Naive B cell (primary cell): ENCODE measurements at places on chromosomes 1 and 21.

DNA sequence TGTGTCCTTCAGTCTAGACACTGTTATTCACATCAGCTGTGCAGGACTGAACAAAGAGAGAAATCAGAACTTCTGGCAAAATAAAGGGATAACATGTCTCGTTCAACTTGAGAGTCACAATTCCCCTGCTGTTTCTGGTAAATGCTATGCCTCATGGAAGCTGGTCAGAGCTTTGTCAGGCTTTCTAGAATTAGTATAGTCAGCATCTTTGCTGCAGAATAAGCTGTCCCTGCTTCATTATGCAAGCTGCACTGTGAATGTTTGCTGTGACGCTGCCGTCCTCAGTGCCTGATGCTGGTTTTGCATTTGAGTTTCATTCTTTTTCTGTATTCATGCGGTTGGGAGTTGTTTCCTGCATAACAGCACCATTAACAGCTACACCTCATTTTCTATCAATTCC lies 96.4 kb upstream of the KCNJ6 start:
- no peak for DNase-seq

DNA sequence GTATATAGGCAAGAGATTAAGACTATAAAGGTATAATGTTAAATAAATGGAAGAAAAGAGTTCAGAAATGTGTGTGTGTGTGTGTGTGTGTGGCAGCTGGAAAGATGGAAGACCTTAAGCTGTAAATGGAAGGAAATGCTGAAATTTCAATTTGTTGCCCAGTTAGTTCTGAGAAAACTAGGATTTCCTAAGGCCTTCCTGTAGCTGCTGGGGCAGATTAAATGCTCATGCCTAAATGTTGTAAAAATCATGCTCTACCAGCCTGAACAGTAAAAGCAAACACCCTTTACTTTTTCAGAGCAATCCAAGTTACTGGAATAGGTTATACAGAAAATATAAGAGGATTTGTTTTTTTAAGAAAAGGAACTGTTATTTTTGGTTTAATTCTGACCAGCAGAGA lies 8.3 kb downstream of the ADCY10 start:
- DNase-seq, result no peak

DNA sequence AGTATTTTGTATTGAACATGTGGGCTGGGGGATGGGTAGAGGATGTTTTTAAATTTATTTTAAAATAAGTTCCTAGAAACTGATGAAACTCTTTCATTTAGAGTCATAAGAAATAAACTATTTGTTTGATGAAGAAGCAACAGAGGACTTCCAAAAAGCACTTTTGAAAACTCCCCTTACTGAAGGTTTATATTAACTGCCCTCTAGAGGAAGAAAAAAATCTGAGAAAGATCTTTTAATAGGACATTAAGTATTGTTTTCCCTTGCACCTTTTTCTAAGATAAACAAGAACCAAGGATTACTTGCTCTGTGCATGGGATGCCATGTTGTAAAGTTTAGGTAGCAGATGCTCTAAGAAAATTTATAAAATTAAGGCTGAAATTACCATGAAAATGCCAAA lies 14.1 kb downstream of the DISP1 start:
- DNase-seq, result no peak

DNA sequence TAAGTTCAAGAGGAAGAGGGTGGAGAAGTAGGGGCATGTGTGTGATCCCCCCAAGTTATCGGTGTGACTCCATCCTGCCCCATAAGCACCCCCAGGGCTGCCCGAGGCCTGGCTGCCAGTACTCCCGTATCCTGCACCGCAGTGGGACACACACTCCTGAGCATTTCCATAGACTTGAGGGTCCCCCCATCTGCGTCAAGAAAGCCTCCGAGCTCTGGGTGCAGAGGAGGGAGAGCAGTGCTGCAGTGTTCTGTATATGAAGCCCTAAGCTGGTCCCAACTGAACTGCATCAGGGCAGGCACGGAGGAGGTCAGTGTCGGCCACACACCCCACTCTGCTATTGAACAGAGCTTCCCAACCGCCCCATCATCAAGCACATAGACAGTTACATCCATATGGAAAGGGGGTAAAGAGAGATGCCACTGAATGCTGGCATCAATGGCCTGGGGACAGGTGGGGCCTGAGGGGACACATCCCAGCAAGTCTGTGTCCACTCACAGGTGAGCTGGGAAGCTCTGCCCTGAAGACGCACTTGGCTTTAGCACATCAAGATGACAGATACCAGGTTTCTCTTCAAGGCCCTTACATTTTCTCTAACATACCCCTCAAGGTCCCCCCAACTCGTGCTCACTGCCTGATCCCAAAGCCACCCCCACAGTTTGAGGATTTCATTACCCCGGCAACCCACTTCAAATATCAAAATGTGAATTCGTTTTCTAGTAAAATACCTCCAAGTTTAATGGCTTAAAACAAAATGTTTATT lies 64.3 kb downstream of the EVA1C start:
- no peak for DNase-seq

GRCh38 chr1:43052786-43053439 lies 94.2 kb upstream of the SLC2A1 start:
- no peak for DNase-seq

GRCh38 chr1:65420590-65421350 lies at the start of the genes LEPR and LEPROT:
TSS of gene LEPR (plus strand) at chr1:65420668. CDS start at chr1:65565566, 144,898 bp downstream.
TSS of gene LEPROT (plus strand) at chr1:65420668. CDS start at chr1:65420725, 57 bp downstream.
- no peak for DNase-seq

DNA sequence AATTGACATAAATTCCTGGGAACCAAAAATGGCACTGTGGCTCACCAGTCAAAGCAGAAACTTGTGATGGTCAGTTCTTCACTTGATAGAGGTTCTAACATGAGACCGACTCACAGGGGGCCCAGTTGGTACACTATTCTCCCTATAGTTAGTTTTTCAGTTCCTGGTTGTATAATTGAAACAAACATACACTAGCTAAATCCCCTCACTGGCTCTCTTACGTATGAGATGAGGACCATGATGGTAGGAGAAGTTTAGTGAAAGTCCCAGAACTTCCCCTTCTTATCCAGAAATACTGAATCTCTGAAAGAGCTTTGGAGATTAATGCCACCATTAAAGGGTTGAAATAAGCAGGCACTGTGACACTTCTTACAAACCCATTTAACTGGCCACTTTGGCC lies 2.8 kb upstream of the S100B start:
- no peak for DNase-seq

DNA sequence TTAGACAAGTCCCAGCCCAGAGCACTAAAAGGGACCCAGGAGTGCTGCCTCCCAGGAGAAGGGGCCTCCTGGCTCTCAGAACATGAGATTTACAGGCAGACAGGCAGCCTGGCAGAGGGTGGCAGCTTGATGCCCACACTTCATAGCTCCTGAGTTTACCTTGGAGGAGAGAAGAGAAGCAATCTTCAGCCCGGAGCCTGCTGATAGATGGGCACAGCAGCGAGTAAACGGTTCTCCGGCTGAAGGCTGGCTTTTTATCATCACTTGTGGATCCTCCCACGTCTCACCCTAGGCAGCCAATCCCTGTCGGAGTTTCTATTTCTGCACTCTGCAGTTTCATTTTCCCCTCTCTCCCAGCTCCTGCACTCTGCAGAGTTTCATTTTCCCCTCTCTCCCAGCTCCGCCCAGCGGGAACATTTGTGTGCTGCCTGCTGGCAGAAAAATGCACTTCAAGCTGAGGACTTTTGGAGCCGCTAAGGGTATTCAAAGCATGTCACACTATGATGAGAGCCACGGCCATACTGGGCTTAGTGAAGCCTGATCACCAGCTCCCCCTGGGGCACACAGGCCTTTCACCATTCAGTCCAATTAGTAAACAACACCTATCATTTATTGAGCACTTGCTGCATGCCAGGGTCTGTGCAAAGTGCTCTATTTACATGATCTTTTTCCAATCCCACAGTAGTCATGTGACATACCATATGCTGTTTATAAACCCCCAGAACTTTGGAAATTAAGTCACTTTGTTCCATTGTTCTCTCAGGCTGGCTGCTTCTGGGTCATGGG lies at the start of gene IFI6:
TSS of gene IFI6 (minus strand) at position 229 of the 786 bp plus-strand sequence. CDS start 2,878 bp downstream, outside the sequence.
- DNase-seq, result peak; percentile 75

- DNase-seq, result no peak
Measured at GRCh38 chr1:5286244-5286643, 631.8 kb downstream of the AJAP1 start.

GRCh38 chr1:229003233-229004031 lies 267.5 kb upstream of the RAB4A start:
- DNase-seq, result no peak

DNA sequence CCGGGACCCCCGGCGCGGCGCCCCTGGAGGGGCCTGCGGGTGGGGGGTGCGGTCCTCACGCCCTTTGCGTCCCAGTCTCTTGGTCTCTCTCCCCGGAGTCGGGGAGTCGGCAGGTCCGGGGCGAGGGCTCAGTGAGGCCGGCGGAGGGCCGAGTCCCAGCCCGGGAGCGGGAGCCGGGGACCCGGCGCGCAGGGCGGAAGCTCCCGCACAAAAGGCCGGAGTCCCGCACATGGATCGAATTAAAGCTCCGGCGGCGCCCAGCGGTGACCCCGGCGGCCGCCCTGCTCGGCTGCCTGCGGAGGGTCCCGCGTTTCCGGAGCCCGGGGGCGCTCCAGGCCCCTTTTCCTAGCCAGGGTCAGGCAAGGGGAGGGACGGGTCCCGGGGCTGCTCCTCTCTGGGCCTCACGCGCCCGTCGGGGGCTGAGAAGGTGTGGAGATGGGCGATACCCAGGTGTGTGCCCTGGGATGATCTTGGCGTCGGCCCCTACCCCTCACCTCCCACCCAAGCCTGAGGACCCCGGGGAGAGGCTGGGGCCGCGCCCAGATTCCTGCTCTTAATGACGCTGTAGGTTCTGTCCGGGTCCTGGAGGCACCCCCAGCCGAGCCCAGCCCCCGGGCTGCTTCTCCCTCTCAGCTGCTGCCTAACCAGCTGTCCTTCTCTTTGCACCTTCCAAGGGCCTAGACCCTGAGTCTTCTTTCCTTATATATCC lies 512 bp downstream of the FBLIM1 start:
- no peak for DNase-seq

GRCh38 chr21:42370894-42371654 lies 4.7 kb upstream of the TFF1 start:
- no peak for DNase-seq
